Stimulated activated CD8-positive, alpha-beta memory T cell treated with anti-CD3 and anti-CD28 coated beads, Interleukin-4, amount 100 ng/mL, for 48 hours (primary cell): ENCODE measurements at places on chromosomes 12 and 14.
A peak's percentile ranks its signal among the peaks of the same experiment; 100 is the strongest.

- peak; percentile 74 for DNase-seq
Measured at GRCh38 chr12:111359231-111359913, 9.5 kb downstream of the PHETA1 start.

GRCh38 chr14:95495538-95496025 lies 20.9 kb downstream of the SYNE3 start:
- DNase-seq: peak; percentile 42

GRCh38 chr12:124852329-124852831 lies 11.3 kb downstream of the SCARB1 start:
- DNase-seq: no peak

GRCh38 chr12:105235281-105235731 lies 668 bp downstream of the APPL2 start:
- DNase-seq: no peak

- no peak for DNase-seq
Measured at GRCh38 chr12:49776858-49777257, 35.5 kb downstream of the TMBIM6 start.

- DNase-seq: no peak
Measured at GRCh38 chr14:65228436-65228835, 126.1 kb upstream of the MAX start.

- no peak for DNase-seq
Measured at GRCh38 chr12:2382370-2383155, 329.8 kb downstream of the CACNA1C start.

GRCh38 chr14:100617410-100618317 lies 30.4 kb upstream of the BEGAIN start:
- no peak for DNase-seq

GRCh38 chr14:68719634-68720384 lies 73.1 kb downstream of the ZFP36L1 start:
- no peak for DNase-seq

DNA sequence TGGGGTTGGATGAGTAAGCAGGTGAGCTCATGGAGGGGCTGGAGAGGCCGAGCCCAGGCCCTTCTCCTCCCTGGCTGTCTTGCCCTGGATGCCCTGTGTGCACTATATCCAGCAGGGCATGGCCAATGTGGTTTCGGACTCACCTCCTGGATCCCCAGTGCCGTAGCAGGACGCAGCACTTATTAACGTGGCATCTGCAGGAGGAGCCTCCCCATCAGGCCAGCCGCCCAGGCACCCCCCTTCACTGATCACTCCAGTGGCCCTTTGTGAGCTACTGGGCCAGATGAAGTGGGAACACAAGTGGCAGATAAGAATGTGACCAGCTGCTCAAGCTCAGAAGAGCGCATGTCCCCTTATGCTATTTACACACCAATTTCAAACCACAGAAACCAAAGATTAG lies 43.1 kb upstream of the DICER1 start:
- no peak for DNase-seq

DNA sequence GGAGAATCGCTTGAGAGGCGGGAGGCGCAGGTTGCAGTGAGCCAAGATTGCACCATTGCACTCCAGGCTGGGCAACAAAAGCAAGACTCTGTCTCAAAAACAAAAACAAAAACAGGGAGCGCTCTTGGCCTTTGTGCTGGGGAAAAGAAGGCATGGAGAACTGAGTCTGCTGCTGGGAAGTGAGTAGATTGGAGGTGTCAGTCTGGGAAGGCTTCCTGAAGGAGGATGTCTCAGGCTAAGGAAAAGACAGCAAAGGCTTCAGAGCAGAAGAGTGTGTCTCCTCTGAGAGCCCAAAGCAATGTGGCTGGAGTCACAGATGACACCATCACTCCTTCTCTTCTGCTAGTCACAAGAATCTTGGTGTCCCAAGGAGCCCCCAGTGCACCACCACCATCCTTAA lies 21.0 kb upstream of the KRT18 start:
- no peak for DNase-seq

DNA sequence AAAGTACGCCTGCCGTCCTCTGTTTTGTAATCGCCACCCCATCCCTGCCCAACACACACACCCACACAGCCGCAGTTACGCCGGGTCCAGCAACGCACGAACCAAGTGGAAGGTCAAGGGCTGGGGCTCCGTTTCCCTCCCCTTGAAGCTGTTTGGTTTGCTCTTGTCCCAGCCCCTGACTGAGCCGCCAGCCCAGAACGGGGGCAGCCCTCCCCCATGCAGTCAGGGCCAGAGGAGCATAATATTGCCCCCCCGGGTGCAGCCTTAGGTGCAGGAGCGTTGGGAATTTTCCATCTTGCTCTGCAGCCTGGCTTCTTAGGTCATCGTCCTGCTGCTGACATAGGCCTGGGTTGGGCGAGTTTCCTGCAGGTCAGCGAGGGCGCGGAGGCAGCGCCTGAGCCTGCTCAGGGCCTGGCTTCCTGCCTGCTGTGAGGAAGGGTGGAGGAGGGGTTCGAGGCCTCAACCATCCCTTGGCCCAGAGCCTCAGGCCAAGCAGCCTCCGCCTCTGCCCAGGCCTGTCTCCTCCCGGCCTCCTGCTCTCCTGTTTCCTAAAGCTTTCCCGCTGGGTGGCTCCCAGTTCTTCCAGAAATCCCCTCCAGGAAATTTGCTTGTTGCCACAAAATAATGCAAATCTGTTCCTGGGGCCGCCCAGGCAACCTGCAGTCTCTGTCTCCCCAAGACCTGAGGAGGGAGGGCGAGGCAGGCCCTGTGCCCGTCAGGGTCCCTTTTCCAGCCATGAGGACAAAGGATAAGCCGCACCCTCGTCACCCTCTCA lies 44.5 kb downstream of the PSMA6 start:
- peak; percentile 20 for DNase-seq

GRCh38 chr12:94786906-94787305 lies 136.5 kb upstream of the TMCC3 start:
- DNase-seq: no peak

DNA sequence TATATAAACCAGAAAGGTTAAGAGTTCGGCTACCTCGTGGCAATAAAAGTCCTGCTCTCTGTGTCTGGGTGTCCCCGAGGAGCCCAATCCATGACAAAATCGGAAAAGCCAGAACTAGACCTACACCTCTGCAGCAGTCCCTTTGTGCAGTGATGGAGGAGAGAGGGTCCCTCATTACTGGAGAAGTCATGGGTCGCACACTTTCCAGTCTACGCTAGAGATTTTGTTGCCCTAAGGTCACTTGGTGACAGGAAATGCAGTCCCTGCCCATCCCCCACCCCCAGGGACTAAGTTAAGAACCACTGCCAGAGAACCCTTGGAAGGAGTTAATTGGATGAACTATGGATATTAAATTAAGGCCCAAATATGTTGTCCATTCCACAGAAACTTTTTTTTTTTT lies 104.4 kb upstream of the ATF7IP start:
- no peak for DNase-seq

- peak; percentile 53 for DNase-seq
Measured at GRCh38 chr12:96401076-96401871, 1.0 kb upstream of the CDK17 start.

DNA sequence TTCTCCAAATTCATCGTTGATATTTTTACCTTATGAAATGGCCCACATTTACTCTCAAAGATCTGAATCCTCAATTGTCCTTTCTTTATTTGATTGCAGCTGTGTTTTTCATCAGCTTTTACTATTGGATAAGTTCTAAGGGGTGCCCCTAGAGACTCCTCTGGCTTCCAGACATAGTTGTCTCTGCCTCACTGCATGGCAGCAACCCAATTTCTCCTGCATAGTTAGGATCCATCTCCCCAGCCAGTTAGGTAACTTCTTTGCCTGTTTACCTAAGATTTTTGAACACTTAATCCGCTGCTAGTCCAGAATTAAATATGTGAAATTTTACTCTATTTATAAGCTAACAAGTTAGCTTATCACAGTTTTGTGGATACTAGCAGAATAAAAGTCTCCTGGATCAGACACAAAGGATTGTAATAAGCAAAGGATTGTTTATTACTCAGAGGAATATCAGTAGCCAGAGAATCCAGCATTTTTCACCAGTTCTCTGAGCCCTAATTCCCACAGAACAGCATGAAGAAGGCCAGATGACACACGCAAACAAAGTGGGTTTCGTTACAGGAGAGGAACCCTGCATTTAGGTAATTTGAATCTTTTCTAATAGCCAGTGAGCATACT lies 101.1 kb downstream of the BBS10 start:
- DNase-seq: no peak

DNA sequence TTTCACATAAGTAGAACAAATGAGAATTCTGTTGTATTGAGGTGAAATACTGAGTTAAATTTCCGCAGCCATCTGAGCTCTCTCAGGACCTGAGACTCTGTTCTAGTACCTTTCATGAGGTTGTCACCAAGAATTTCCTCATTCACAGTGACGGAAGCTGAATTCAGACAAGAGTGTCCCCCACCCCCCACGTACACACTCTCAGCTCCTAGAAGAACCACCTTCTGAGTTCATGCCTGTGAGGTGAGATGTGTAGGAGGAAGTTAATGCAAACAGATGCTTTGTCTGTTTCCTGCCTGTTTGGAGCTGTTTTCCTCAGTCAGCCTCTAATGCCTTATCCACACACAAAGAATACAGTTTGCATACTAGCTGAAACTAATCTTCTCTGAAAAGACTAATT lies 18.2 kb downstream of the BICDL1 start:
- peak; percentile 75 for DNase-seq

GRCh38 chr12:59429766-59430165 lies 166.1 kb upstream of the SLC16A7 start:
- no peak for DNase-seq

DNA sequence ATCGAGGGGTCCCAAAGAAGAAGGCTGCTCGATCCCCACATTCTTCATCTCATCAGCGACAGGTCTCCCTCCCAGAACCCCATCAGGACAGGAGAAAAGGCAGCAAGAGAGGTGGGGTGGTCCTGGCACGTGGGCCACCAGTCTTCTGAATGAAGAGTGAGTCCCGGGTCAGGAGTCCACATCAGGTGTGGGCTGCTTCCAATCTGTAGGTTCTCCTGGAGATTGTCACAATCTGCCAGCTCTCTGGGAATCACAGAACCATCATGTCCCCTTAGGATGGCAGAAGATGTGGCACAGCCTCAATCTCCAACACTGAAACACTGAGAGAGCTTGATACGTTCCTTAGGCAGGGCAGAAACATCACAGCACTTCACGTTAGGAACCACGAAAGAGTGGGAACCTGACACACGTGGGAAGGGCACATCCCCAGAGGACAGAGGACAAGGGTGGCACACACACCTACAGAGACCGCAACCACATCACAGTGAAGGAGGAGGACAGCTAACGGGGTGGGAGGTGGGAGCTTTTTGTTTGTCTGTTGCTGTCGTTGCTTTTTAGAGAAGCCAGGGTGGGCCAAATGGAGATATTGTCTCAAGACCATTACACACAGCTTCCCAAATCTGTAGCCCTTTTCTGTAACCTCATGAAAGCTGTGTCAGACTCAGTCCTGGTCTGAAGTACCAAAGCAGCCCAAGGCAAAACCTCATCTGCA lies 284.5 kb downstream of the DPF3 start:
- DNase-seq: peak; percentile 16

GRCh38 chr12:92007787-92008186 lies 137.9 kb downstream of the BTG1 start:
- no peak for DNase-seq

DNA sequence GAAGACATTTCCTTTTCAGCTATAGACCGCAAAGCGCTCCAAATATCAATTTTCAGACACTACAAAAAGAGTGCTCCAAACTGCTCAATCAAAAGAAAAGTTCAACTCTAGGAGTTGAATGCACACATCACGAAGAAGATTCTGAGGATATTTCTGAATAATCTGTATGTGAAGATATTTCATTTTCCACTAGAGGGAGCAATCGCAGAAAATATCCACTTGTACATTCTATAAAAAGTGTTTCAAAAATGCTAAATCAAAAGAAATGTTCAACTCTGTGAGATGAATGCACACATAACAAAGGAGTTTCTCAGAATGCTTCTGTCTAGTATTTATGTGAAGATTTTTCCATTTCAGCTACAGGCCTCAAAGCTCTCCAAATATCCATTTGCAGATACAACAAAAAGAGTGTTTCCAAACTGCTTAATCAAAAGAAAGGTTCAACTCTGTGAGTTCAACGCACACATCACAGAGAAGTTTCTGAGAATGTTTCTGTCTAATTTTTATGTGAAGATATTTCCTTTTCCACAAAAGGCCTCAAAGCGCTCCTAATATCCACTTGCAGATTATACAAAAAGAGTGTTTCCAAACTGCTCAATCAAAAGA lies 643.8 kb upstream of the ALG10B start:
- DNase-seq: no peak

DNA sequence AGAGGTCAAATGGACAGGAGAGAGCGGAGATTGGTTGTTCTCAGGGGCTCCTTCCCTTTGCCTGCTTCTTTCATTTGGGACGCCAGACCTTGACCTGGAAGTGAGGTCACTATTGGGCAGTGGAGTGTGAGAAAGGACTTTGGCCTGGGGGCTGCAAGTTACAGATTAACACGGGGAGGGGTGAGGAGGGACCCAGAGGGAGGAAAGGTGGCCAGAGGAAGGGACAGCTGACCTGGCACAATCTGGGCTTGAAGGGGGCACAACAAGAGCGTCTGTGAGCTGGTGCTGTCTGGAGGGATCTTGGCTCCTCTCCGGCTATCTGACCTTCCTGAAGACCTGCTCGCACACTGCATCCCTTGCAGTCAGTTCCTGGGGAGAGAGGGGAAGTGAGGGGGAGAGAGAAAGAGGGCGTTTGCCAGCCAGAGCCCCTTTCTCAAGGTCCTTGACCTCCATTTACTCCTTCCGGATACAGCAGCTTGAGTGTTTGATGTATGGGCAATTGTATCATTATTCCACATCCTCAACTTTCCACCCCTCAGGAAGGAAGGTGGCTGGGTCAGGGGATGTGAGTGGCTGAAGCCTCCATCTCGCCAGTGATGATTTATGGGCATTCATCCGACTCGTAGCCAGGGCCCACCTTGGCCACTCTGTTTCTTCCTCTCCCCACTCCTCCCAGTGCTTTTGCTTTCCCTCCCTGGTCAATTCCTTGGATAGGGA lies 4.7 kb downstream of the RBP5 start:
- no peak for DNase-seq

DNA sequence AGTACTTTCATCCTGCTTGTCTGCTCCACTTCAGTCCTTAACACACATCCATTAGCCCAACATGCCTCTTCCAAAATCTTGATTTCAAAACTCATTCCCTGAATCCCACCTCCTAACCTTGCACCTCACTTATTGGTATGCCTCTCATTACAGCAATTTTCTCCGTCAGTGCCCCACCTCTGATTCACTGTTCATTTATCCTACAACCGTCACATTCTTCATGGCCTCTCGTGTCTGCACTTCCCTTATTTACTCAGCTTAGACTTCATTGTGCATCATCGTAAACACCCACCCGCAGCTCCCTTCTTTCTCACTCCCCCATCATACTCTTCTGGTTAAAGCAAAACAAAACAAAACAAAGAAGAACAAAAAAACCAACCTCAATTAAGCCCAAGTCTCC lies 160.6 kb upstream of the HMGA2 start:
- DNase-seq: no peak
